Activated T-cell treated with anti-CD3 and anti-CD28 coated beads, Interleukin-2, amount 50 U/mL, for 72 hours (primary cell): ENCODE measurements at places on chromosomes 12 and 14. TPM values are rescaled to one million over a fixed set of nuclear protein-coding genes. Genes with fewer than 3 reads are reported as not detected.

Gene MYO1H
- not detected for total RNA-seq

Gene CLEC1B
- not detected for total RNA-seq

- no peak for DNase-seq
These were observed 83.8 kb upstream of the CLEC14A start for GRCh38 chr14:38339696-38340095.

GRCh38 chr14:102226356-102227125, 78.4 kb downstream of the MOK start:
- no peak for DNase-seq

Gene MTERF2
- total RNA-seq = 7.8 TPM

DNA sequence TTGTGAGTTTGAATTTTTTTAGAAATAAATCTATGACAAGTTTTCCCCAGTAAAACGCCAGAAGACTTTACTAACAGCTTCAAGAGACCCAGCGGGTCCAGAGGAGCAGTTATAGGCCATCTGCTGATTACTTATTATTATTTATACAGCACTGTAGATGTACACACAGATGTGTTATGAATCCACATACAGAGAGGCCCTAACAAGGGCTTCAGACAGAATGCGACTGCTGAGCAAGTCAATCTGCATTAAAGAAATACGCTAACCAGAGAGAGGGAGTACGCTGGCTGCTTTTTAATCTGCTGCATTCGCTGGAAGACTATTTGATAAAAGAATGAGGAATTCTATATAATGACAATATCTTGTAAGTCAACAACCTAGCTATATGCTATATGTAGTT, 32.5 kb downstream of the ATF7 start:
- DNase-seq = no peak

- no peak for DNase-seq
These were observed 44.5 kb downstream of the DYNC1H1 start for GRCh38 chr14:102008891-102009290.

- no peak for DNase-seq
These were observed 14.6 kb upstream of the DDHD1 start for GRCh38 chr14:53167602-53168328.

DNA sequence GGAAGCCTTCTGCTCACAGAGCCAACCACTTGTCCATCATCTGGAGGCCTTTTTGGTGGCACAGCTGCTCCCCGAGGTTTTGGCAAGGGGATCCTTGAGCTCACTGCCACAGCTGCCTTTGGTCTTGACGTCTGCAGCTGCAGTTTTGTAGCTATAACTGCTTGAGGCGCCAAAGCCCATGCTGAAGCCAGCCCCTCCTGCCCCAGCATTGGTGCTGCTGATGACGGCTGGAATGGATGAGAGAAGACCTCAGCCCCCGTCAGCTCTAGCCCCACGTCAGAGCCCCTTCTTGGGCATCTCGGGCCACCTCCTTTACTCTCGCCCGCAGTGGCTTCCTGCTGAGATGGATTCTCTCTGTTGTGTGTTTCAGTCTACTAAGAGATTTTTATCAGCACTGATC, 12.3 kb upstream of the KRT74 start:
- DNase-seq = peak; percentile 29

DNA sequence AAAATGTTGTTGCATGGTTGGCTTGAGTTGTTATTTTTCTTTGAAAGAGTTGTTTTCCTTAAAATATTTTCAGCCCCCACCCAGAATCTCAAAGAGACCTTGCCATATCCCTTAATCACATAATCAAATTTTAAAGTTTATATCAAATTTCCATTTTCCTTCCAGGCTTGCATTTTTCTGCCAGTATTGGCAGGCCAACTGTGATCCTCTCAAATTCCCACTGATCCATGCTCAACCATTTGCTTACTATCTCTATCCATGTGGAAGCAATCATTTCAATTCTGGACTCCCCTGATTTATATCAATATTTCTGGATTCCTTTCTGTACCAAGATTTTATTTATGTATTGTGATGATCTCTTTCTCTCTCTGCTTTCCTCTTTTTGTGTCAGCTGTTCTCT, 64.2 kb upstream of the PYGL start:
- no peak for DNase-seq

- no peak for DNase-seq
These were observed 149.5 kb downstream of the IPO8 start for GRCh38 chr12:30546121-30546520.

Gene CLIP1
- total RNA-seq = 87.3 TPM

DNA sequence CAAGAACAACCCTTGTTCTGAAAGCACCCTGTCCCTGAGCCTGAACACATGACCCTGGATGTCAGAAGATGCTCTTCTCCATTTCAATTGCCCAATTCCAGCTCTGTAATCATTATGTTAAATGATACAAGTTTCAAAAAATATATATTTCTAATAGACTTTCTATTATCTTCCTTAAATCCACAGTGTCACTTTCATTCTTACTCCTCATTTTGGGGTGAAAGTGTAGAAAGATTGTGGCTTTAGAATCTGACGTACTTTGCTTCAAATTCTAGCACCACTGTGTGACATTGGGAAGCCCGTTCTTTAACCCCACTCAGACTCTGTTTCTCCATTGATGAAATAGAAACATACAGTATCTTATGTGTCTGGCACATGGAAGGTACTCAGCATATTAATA, 83.2 kb downstream of the ETV6 start:
- DNase-seq = no peak

GRCh38 chr14:22163051-22163450, 426.0 kb downstream of the DAD1 start:
- DNase-seq = no peak
